ENCODE measurements at places on chromosomes 3 and 15.

DNA sequence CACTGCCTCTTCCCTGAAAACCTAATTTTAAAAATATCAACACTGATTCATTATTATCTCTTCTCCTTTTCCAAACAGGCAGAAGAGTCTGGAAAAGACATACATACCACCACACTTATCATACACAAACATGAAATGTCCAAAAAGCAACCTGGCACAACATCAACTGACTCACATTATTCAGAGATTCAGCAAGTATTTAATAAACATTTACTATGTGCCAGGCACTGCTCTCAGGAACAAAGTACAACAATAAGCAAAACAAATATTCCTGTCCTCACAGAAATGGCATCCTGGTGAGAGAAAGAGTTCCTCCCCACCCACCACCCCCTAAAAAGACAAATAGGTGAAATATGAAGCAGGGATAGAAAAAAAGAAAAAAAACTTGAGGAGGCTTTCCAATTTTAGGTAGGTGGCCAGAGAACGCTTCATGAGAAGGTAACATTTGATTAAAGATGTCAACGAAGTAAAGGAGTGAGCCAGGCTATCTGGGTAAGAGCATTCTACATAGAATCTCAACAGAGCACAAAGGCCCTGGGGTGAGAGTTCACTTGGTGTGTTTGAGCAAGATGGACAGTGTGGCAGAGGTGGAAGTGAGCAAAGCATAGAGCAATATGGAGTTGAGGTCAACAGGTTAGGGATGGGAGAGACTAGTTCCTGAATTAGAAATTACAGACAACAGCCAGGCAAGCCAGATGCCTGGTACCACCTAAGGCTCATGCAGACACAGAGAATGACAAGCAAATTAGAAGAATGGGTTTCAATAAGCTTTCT is 141.7 kb downstream of the OSBPL10 start:
- no peaks in the 10 kb centered on the region for H3K36me3 ChIP-seq
- DNase-seq, result no peak
- H3K4me1 ChIP-seq, result no peaks in the 10 kb centered on the region
- H3K27ac ChIP-seq, result no peak overlapping the region
- H3K4me3 ChIP-seq, result no peak overlapping the region
- no peaks in the 10 kb centered on the region for H3K27me3 ChIP-seq

DNA sequence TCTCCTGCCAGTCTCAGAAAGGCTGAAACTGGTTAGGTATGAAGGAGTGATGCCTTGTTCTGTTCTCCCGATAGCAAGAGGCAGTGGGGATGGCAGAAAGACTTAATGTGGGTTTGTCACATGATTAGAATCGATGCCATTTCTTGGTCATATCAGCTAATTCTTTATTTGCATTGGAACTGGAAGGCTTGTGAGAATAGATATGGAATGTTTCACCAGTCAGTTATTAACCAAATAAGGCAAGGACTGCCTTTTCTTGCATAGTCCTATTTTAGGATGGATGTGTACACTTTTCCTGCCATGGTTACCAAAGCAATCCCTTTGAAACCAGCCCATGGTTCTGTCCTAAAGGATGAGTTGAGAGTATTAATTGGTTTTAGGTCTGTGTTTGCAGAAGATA is 33.7 kb downstream of the FILIP1L start:
- H3K4me1 ChIP-seq, result peaks cover 14% of the 10 kb centered on the region
- no peak overlapping the region for H3K27ac ChIP-seq
- no peaks in the 10 kb centered on the region for H3K27me3 ChIP-seq
- H3K4me3 ChIP-seq, result no peak overlapping the region
- no peak for DNase-seq
- no peaks in the 10 kb centered on the region for H3K36me3 ChIP-seq

GRCh38 chr3:89565098-89565497 is 457.7 kb downstream of the EPHA3 start:
- no peak for DNase-seq
- no peaks in the 10 kb centered on the region for H3K36me3 ChIP-seq
- no peaks in the 10 kb centered on the region for H3K4me1 ChIP-seq
- no peak overlapping the region for H3K4me3 ChIP-seq
- no peak overlapping the region for H3K27ac ChIP-seq

DNA sequence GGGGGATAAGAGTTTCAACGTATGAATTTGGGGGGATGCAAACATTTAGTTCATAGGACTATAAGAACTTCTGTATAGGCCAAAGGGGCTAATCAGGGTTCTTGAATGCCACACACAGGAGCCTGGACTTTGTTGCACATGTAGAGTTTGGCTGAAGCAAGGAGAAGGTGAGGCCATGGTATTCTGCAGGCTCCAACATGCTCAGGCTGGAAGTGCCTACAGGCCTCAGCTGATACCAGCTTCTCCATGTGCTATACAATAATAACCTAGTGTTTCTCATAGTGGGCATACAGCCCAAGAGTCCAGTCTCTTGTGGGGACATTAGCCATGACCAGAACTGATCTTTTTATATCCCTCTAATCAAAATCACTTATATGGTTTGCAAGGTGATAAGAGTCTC is 399.7 kb upstream of the MCTP2 start:
- no peaks in the 10 kb centered on the region for H3K27me3 ChIP-seq
- no peaks in the 10 kb centered on the region for H3K36me3 ChIP-seq
- DNase-seq, result no peak
- H3K4me1 ChIP-seq, result peaks cover 72% of the 10 kb centered on the region
- no peak overlapping the region for H3K4me3 ChIP-seq

DNA sequence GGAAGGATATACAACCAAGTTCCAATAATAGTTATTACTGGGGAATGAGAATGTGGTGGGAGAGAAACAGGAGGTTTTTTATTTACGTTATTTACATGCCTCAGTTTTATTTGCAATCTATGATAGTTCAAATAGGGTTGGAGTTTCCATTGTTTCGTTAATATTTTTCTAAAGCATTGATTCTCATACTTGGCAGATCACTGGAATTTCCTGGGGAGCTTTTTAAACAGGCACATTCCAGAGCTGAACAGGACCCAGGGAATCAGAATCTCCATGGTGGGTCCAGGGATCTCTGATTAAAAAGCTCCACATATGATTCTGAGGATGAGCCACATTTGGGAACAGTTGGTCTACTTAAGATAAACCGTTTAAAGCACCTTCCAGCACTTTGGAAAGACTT is 123.9 kb downstream of the IL20RB start:
- H3K27ac ChIP-seq, result no peak overlapping the region
- H3K36me3 ChIP-seq, result no peaks in the 10 kb centered on the region
- H3K27me3 ChIP-seq, result no peaks in the 10 kb centered on the region

DNA sequence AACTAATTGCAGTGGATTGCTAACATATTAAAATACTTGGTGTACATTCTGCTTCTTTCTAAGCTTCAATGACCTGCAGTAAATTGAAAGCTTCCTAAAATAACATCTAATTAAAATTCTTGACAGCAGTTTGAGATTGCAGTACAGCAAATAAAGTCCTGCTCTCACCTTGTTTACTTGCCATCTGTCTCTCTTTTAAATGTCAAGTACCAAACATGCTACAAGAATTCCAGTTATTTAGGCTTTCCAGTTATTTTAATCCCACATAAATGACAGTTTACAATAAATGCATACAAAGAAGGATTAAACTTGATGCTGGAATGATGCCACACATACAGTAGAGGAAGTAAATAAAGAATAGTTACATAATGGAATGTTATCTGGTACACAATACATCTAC is 33.2 kb downstream of the CBLB start:
- H3K4me1 ChIP-seq, result peaks cover 4% of the 10 kb centered on the region
- no peaks in the 10 kb centered on the region for H3K27me3 ChIP-seq
- DNase-seq, result no peak
- H3K36me3 ChIP-seq, result no peaks in the 10 kb centered on the region

GRCh38 chr3:116192464-116192863 is 252.8 kb downstream of the LSAMP start:
- H3K4me1 ChIP-seq, result no peaks in the 10 kb centered on the region
- H3K27me3 ChIP-seq, result no peaks in the 10 kb centered on the region
- no peak overlapping the region for H3K27ac ChIP-seq

DNA sequence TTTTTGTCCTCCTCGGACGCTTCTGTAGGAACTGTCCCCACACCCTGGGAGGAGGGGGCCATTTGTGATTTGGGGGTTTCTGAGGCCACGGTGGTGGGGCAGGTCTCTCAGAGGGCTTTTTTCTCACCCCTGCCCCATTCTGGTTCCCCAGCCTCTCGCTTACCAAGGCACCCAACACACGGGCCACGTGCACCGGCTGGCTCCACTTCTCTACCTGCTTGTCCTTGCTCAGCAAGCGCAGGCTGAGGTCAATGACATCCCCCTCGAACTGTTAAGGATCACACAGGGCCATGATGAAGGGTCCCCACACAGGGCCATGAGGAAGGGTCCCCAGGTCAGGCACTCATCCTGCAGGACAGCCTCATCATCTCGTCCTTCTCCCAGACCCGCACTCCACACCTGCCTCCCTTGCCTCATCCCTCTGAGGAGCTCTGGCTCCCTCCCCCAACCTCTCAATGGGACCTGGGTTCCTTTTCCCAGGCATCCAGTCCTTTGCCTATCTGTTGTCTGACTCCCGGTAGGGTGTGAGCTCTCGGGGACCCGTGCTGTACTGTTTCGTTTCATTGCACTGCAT is 10.6 kb downstream of the EPB42 start:
- H3K27me3 ChIP-seq, result no peaks in the 10 kb centered on the region
- H3K4me1 ChIP-seq, result no peaks in the 10 kb centered on the region
- no peak overlapping the region for H3K4me3 ChIP-seq
- H3K27ac ChIP-seq, result no peak overlapping the region
- DNase-seq, result no peak

DNA sequence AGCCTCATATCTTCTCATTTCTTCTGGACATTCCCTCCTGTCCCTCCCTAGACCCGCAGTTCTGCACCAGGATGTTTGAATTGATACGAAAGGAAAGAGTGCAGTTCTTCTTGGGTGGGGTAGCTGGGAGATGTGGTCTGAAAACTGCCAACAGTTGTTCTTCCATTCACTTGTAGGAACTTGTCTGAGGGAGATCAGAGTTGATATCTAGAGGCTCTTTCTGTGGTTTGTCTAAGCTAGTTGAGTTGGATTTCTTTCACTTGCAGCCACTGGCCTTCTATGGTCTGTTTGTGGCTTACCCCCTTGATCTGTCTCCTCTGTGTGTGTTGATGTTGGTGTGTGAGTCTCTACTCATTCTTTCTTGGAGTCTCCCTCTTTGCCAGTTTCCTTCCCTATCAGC is 42.5 kb upstream of the PIK3CB start:
- H3K36me3 ChIP-seq, result no peaks in the 10 kb centered on the region
- H3K4me1 ChIP-seq, result no peaks in the 10 kb centered on the region
- no peak for DNase-seq
- H3K27me3 ChIP-seq, result no peaks in the 10 kb centered on the region
- no peak overlapping the region for H3K4me3 ChIP-seq

DNA sequence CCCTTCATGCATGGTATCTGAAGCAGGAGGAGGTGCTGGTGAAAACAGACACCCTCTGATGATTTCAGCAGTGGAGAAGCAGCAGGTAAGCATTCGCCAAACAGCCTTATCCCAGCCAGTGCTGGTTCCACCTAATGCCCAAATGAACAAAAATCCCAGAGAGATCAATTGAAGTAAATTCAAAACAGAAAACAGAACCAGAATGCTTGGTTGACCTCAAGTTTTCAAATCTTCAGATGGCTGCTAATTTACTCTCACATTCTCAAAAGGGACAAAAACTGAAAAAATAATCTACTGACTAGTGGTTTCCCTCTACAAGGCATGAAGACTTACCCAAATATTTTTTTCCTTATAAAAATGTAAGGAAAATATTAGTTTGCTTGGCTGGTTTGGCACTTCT is 87.0 kb upstream of the MYO5C start:
- no peak for DNase-seq
- no peak overlapping the region for H3K27ac ChIP-seq
- no peaks in the 10 kb centered on the region for H3K4me1 ChIP-seq
- H3K36me3 ChIP-seq, result no peaks in the 10 kb centered on the region

- no peak within 1 kb of the TSS for H3K27ac ChIP-seq
- peaks cover 18% of the 10 kb centered on the region for H3K4me1 ChIP-seq
- DNase-seq, result no peak
- H3K27me3 ChIP-seq, result peaks cover 5% of the 10 kb centered on the region
- H3K4me3 ChIP-seq, result peak within 1 kb of the TSS; percentile 60
- no peaks in the 10 kb centered on the region for H3K36me3 ChIP-seq
Measured at GRCh38 chr3:19147905-19148767, at the start of gene KCNH8. Gene KCNH8, plus strand, starts transcription at chr3:19148510. Its CDS starts 210 bp downstream, at chr3:19148720.

DNA sequence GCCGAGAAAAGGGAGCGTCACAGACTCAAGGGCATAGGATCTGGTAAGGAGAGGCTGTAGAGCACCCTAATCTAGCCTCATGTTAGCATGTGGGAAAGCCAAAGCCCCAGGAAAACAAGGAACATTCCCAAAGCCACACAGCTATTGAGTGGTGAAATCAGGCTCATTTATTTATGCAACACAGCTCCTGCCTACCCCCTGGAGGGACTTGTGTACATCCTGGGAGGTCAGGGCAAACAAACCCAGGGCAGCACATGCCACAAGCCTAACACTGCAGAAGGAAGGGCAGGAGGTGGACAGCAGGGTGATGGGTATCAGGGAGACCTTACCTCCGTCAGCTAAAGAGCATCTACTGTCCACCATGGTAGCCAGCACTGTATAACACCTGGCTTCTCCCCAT is 283.5 kb downstream of the RPLP1 start:
- no peak overlapping the region for H3K27ac ChIP-seq
- H3K36me3 ChIP-seq, result no peaks in the 10 kb centered on the region
- H3K27me3 ChIP-seq, result peaks cover 22% of the 10 kb centered on the region
- H3K4me3 ChIP-seq, result no peak overlapping the region
- DNase-seq, result no peak
- H3K4me1 ChIP-seq, result no peaks in the 10 kb centered on the region

DNA sequence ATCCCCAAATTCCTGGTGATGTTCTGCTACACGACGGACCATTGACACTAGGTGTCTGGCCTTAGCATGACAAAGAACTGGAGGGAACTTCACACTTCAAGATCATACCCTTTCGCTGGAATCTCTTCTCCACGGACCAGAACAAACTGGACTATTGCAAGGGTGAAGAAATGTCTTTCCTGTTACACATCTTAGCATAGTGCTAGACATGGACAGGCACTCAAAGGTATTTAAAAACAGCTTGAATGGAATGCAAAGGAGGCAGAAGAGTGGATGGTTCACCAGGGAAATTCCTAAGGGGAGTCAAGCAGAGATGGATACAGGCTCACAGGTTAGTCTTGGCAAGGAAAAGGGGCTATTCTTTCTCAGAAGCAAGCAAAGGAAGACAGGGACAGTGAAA is 33.5 kb upstream of the PDZRN3 start:
- H3K4me3 ChIP-seq, result no peak overlapping the region
- no peaks in the 10 kb centered on the region for H3K27me3 ChIP-seq
- no peak for DNase-seq
- no peaks in the 10 kb centered on the region for H3K4me1 ChIP-seq
- H3K36me3 ChIP-seq, result no peaks in the 10 kb centered on the region
- H3K27ac ChIP-seq, result no peak overlapping the region

- DNase-seq, result no peak
- peaks cover 7% of the 10 kb centered on the region for H3K4me1 ChIP-seq
- no peaks in the 10 kb centered on the region for H3K36me3 ChIP-seq
- H3K4me3 ChIP-seq, result peak overlapping the region; percentile 35
- no peaks in the 10 kb centered on the region for H3K27me3 ChIP-seq
- peak overlapping the region; percentile 87 for H3K27ac ChIP-seq
Measured at GRCh38 chr15:42056934-42057798, 36.3 kb upstream of the PLA2G4E start.

Data from esophagus squamous epithelium (tissue), 5 donors.